ENCODE measurements at places on chromosomes 7 and 10. TPM values are rescaled to one million over a fixed set of nuclear protein-coding genes. Genes with fewer than 3 reads are reported as not detected.

The NCAPG2 gene
- 67.6 TPM for total RNA-seq

The PDAP1 gene
- total RNA-seq, result 61.8 TPM

The TBC1D12 gene
- total RNA-seq, result 16.8 TPM

The GPR26 gene
- total RNA-seq, result not detected

The ADCY1 gene
- 0.40 TPM for total RNA-seq

The CFAP43 gene
- 0.22 TPM for total RNA-seq
